Lower leg skin (tissue), 4 donors: ENCODE measurements at places on chromosomes 4 and X. TPM values are rescaled to one million over a fixed set of nuclear protein-coding genes. Genes with fewer than 3 reads are reported as not detected.

The MAGEC2 gene
- total RNA-seq: not detected

The F8A2 gene
- not detected for total RNA-seq

The HELT gene
- total RNA-seq: 2.5 TPM

The EFNB1 gene
- 105 TPM for total RNA-seq

The CC2D2A gene
- total RNA-seq: 6.3 TPM

The RASL11B gene
- 0.80 TPM for total RNA-seq

The PARM1 gene
- total RNA-seq: 8.5 TPM

The VSIG4 gene
- total RNA-seq: 38.3 TPM

The TLR8 gene
- total RNA-seq: 0.32 TPM

The OPRPN gene
- not detected for total RNA-seq

The SLITRK4 gene
- total RNA-seq: 3.3 TPM

The UGT2A1 gene
- 1.4 TPM for total RNA-seq

The PDZD4 gene
- total RNA-seq: 2.2 TPM

The FAT4 gene
- 3.8 TPM for total RNA-seq

The FOXR2 gene
- not detected for total RNA-seq

The TLR3 gene
- total RNA-seq: 4.2 TPM

The PLP1 gene
- total RNA-seq: 5.4 TPM

The RNF175 gene
- 1.9 TPM for total RNA-seq

The SOX3 gene
- total RNA-seq: not detected

The SPANXN3 gene
- total RNA-seq: not detected

The FATE1 gene
- total RNA-seq: not detected

The GPM6B gene
- total RNA-seq: 22.8 TPM

The NUP54 gene
- 34.0 TPM for total RNA-seq

The FSTL5 gene
- not detected for total RNA-seq

The CDS1 gene
- total RNA-seq: 29.3 TPM

The FOXP3 gene
- total RNA-seq: 1.1 TPM

The USP26 gene
- total RNA-seq: not detected

The EDA gene
- 5.8 TPM for total RNA-seq

The PPP4R3C gene
- not detected for total RNA-seq

The SETD7 gene
- 45.5 TPM for total RNA-seq

The TMEM156 gene
- total RNA-seq: 0.52 TPM

The AFP gene
- not detected for total RNA-seq
